Activated CD4-positive, alpha-beta T cell treated with anti-CD3 and anti-CD28 coated beads for 36 hours (primary cell): ENCODE measurements at places on chromosomes 1 and 21. TPM values are rescaled to one million over a fixed set of nuclear protein-coding genes. Genes with fewer than 3 reads are reported as not detected.

DNA sequence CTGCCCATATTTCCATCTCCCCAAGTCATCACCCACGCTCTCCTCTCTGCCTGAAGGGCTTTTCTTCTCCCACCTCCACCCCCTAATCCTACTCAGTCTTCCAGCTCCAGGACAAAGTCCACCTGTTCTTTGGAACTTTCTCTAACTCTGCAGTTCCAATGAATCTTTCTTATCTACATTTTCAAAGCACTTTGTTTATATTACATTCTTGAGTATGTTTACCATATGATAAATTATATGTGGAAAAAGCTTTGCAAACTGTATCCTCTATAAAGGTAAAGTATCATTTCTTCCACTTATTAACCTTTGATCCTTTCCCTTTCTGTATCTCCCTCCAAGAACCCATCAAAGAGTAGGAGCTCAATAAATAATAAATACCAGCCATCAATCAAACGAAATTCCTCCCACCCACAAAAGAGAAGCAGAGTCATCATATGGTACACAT is 39.7 kb downstream of the TTC13 start:
- no peak for DNase-seq

GRCh38 chr1:11501491-11501897 is 22.5 kb downstream of the DISP3 start:
- DNase-seq = peak; percentile 63

DNA sequence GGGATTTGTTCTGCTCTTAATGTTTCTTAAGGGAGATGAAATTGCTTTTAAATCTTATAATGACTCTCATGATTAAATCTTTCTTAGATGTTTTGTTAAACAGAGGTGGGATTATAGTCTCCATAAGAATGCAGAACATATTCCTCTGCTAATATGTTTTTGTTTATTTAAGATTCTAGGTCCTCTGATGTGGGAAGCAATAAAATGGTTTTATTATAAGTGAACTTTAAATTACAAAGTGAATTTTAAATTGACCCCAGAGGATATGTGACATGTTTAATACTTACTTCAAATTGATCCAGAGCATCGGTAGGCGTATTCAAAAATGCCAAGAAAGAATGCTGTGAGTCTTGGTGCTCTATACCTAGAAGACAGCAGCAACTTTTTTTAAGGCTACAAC is 129.4 kb downstream of the COQ8A start:
- DNase-seq = no peak

DNA sequence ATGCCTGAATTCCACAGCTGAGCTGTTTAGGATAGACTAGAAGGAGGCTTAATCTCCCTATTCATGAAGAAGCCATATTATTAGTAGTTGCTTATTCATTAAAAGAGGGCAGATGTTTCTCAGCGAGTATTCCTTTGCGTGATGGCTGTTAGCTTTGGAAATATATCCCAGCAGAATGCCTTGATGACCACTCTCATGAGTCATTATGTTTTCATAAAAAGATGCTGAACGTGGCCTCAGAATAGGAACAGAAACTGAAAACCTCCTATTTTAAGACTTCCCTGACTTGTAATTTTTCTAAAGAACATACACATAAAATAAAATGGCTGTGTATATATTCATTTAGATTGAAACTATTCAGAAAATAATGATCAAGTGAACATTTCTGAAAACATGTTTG is 9.6 kb upstream of the PLA2G4A start:
- DNase-seq = no peak

DNA sequence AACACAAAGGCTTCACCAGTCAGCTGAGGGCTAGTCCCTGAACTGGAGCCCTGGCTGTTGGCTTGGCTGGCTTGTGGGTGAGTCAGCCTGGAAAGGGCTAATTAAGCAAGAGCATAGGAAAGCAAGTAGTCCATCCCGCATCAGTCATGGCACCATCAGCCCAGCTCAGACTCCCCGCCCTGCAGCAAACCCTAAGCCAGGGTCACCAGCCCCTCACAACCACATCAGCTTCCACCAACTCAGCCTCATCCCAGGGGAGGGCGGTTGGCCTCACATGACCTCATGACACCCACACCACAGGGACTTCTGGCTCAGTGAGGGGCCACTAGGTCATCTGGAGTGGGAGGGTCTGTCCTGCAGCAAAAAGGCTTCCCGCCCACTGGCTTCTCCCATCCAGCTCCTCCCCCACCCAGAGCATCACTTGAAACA is 7.0 kb upstream of the SPATC1L start:
- no peak for DNase-seq

DNA sequence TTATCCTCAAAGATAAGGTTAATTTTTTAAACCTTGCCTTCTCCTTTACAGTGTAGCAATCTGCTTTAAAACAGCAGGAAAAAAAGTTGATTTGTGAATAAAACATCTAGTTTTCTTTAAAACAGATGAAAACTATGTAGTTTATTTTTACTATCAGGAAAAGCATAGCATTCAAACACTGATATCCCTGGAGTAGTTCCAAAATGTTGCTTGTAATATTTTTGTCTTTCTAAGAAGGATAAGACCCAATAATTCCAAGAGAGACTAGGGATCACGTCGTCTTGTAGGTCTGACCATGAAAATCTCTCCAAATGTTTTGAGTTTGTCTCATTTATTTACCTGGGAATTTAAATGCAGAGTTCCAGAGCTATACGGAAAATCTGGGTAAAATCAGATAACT is 204.0 kb downstream of the NTNG1 start:
- DNase-seq = no peak

DNA sequence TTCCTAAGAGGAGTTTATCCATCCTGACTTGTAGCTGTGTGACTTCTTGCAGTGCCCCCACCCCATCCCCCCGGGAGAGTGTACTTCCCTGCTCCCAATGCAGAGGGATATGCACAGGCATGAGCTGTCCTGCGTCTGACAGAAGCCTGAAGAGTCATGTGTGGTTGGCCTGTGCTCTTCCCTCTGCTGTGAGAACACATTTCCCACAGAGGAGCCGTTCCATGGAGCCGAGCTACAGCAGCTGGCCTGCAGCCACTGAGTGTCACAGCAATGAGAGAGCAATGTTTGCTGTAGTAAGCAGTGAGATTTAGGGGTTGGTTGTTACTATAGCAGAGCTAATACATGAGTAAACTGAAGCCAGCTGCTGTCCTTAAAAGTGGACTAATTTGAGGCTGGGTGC is 22.0 kb downstream of the PARS2 start:
- DNase-seq = no peak

GRCh38 chr21:41429305-41429704 is 3.3 kb downstream of the MX1 start:
- no peak for DNase-seq

- no peak for DNase-seq
These were observed 25.6 kb downstream of the MCOLN3 start for GRCh38 chr1:85022700-85023099.

DNA sequence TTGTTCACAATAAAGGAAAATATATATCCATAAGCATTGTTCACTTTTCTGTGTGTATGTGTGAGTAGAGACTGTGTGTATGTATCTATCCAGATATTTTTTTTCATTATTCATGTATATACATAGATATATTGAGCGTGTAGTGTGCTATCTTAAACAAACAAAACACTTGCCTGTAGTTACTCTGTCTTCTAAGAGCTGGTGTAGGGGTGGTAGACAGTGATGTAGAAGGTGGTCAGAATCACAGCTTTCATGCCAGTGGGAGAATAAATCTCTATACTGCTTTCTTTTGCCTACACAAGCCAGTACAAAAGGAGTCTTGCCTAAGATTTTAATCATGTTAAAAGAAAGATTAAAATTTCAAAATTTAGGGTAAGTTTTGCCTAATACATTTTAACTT is 122.0 kb downstream of the UCHL5 start:
- DNase-seq = no peak

DNA sequence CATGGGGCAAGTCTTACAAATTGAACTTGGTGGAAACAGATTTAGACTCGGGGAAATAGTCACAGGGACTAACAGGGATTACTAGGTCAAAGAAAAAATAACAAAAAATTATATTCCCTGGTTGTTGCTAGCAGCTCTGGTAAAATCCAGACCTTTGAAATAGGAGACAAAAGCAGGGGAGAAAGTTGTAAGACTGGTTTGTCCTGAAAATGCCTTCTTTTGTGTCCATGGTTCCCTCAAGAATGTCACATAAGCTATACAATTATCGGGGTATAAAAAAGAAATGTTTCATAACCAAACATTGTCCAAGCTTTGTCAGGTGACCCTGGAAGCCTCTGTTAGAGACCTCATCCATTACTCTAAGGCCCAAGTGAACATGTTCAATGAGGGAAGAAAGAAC is 33.1 kb downstream of the KIAA0319L start:
- no peak for DNase-seq

GRCh38 chr1:173802961-173803360 is 21.5 kb upstream of the DARS2 start:
- DNase-seq = no peak

GRCh38 chr1:186498071-186498470 is 37.2 kb upstream of the PDC start:
- no peak for DNase-seq

DNA sequence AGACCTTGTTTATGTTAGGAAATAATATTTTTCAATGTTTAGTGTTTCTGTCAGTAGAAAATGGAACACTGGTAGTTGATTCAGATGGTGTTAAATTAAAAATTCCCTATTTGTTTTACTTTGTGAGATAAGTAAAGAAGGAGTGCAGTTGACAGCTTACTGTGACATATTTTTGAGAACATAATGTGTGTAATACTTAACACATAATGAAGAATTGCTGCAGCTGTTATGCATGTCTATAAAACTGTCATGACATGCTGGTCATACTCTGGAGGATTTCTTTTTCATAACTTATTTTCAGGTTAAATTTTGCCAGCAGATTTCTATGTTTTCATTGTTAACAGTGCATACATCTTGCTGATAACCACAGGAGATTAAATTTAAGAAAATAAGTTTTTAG is 296.1 kb downstream of the CTH start:
- no peak for DNase-seq

DNA sequence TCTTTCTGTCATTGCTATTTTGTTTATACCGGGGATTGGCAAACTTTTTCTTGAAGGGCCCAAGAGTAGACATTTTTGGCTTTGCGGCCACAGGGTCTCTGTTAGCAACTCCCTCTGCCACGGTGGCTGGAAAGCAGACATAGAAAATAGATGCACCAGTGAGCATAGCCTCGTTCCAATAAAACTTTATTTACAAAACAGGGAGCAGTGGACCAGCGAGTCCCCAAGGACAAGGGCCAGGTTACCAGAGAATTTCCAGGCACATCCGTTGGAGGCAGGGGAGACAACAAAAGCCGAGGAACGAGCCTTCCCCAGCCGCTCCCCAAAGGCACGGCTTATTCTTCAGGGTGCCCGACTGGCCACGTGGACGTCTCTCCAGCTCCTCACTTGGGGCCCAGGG is 26.5 kb downstream of the FAAP20 start:
- DNase-seq = no peak

DNA sequence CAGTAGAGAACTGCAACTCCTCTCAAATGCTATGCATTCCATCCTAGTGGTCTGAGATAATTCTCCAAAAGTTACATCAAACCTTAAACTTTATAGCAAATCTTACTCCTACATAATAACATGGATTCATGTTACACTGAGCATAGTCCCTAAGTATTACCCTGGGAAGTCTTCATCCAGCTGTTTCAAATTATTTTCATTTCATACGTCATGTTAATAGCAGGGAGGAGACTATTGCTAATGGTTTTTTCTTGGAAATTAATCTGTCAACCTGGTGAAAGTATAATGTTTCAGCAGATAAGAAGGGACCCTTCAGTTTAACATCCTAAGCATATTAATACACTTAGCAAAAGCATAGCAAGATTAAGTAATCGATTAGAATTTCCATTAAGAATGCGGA is 318.1 kb downstream of the USP25 start:
- DNase-seq = no peak

DNA sequence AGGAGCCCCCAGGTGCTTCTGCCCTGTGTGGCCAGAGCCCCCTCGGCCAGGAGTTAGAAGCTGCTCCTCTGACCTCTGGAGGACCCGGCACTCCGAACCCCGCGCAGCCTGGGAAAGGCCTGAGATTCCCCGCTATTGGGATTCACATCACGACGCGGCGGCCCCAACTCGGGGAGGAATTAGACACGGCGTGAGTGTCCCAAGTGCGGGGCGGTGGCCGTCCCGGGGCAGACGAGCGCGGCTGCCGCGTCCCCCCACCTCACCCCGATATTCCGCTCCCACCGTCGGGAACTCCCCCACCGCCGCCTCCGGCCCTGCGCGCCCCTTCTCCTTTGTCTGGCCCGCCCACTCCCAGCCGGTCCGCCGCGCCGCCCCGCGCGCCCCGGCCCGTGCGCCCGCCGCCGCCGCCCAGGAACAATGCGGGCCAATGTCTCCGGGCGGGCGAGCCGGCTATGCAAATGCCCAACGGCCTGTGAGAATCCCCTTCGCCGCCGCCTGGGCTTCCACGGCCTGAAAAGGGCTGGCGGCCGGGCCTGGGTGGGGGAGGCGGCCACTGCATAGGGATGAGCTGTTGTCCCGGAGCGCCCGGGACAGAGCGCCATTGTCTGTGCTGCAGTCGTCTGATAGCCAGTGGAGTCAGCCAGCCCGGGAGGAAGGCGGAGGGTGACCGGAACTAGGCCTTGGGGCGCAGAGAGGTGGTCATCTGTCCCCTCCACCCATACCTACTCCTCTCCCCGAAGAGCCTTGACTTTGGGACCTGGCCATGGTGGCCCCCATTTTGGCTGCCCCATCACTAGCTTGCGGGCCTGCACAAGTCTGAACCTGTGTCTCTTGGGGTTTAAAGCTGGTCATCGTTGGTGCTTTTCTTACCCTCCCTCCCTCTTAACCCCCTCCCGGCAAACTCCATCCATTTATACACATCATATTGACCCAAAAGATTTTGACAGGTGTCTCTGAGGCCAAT is 19.4 kb downstream of the RHBG start:
- DNase-seq = no peak

DNA sequence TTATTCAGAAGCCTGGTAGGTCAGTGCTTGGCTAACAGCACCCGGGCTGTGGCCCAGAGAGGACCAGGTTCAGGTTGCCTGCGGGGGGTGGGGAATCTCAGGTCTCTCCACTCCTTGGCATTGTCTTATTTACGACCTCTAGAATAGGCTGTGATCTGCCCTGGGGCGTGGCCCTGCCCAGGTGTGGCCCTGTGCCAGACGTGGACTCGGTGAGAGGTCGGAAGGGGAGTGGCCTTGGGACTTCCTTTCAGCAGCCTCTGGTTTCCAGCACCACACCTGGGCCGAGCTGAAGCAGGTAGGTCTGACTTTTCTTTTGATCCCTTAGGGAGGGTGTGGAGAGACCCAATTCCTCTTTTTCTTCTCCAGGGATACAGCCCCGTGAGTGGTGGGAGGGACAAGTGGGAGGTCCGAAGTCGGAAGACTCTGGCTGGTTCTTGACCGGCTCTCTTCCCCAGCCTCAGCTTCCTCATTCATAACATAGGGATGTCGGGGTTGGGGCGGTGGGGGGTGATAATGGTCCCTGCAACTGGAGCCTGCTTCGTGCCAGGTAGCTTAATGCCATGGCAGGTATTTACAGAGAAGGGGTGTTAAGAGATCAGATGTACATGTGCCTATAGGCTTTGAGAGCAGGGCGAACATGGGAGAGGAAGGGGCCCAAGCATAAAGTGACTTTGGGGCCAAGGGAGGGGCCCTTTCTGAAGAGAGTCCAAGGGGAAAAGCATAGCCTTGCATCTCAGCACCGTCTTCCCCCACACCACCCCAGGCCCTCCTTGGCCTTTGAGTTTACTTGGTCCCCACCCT is 16.5 kb downstream of the ACOT11 start:
- no peak for DNase-seq

The CRP gene
- total RNA-seq = not detected

The NUDT17 gene
- total RNA-seq = 3.7 TPM

The FAM78B gene
- total RNA-seq = 0.34 TPM

The MUL1 gene
- 9.0 TPM for total RNA-seq

The LCE3D gene
- not detected for total RNA-seq

The LYST gene
- total RNA-seq = 32.3 TPM

The OR2G6 gene
- total RNA-seq = not detected

The CYP4Z1 gene
- not detected for total RNA-seq

The PRDM16 gene
- not detected for total RNA-seq
